Pulmonary artery endothelial cell (primary cell): ENCODE measurements at places on chromosomes 3 and 15. TPM values are rescaled to one million over a fixed set of nuclear protein-coding genes. Genes with fewer than 3 reads are reported as not detected.

The LCTL gene
- total RNA-seq: not detected in 2 replicates

The HIGD2B gene
- total RNA-seq: 0.07 and 0.13 TPM in 2 replicates

The CKMT1A gene
- total RNA-seq: not detected in 2 replicates

The FBXO40 gene
- under 0.01 TPM in 1 of 2 replicates, not detected in the other for total RNA-seq

The CRYGS gene
- total RNA-seq: 1.1 and 1.4 TPM in 2 replicates

The POLQ gene
- total RNA-seq: 5.9 and 12.5 TPM in 2 replicates

The SCN5A gene
- total RNA-seq: 8.4 and 13.6 TPM in 2 replicates

The SNTN gene
- total RNA-seq: not detected in 2 replicates

The C2CD4B gene
- total RNA-seq: 9.2 and 32.5 TPM in 2 replicates

The CTXN2 gene
- under 0.01 TPM in 1 of 2 replicates, not detected in the other for total RNA-seq

The RRP9 gene
- total RNA-seq: 33.2 and 50.7 TPM in 2 replicates

The PLD1 gene
- 78.9 and 81.0 TPM in 2 replicates for total RNA-seq

The GOLGA8O gene
- total RNA-seq: 0.20 and 0.53 TPM in 2 replicates

The GOLGA6L4 gene
- total RNA-seq: 0.60 and 0.92 TPM in 2 replicates

The TP63 gene
- total RNA-seq: 0.11 TPM in 1 of 2 replicates, not detected in the other

The NFKBIZ gene
- 16.5 and 22.4 TPM in 2 replicates for total RNA-seq

The C15orf62 gene
- total RNA-seq: 0.53 and 0.63 TPM in 2 replicates

The GPR149 gene
- not detected in 2 replicates for total RNA-seq

The APEH gene
- total RNA-seq: 104 and 128 TPM in 2 replicates

The FANCD2 gene
- total RNA-seq: 22.0 and 34.0 TPM in 2 replicates

The ZPLD1 gene
- total RNA-seq: 0.04 and 0.07 TPM in 2 replicates

The CAPN3 gene
- 0.21 and 0.26 TPM in 2 replicates for total RNA-seq

The WWTR1 gene
- 111 and 117 TPM in 2 replicates for total RNA-seq

The HTR3E gene
- not detected in 2 replicates for total RNA-seq

The EMC7 gene
- 43.2 and 48.2 TPM in 2 replicates for total RNA-seq

The ACAN gene
- under 0.01 TPM in 1 of 2 replicates, not detected in the other for total RNA-seq

The IL20RB gene
- 0.42 and 0.53 TPM in 2 replicates for total RNA-seq

The CEP19 gene
- 1.4 and 2.3 TPM in 2 replicates for total RNA-seq

The IMPG2 gene
- total RNA-seq: 0.33 and 0.78 TPM in 2 replicates

The EIF2A gene
- total RNA-seq: 219 and 267 TPM in 2 replicates
